Astrocyte (in vitro differentiated cells and primary cell): ENCODE measurements at places on chromosomes 2 and 18. TPM values are rescaled to one million over a fixed set of nuclear protein-coding genes. Genes with fewer than 3 reads are reported as not detected.
A peak's percentile ranks its signal among the peaks of the same experiment; 100 is the strongest.

Gene HOXD8
- total RNA-seq = not detected in 2 replicates

Gene SESTD1
- total RNA-seq = 19.4 and 21.9 TPM in 2 replicates

Gene EFHD1
- 15.7 and 18.8 TPM in 2 replicates for total RNA-seq

Gene NEB
- 0.82 and 0.94 TPM in 2 replicates for total RNA-seq

Gene CCDC85A
- 6.1 and 8.9 TPM in 2 replicates for total RNA-seq

Gene NT5C1B
- not detected in 2 replicates for total RNA-seq

Gene RAB17
- total RNA-seq = 0.34 and 1.4 TPM in 2 replicates

DNA sequence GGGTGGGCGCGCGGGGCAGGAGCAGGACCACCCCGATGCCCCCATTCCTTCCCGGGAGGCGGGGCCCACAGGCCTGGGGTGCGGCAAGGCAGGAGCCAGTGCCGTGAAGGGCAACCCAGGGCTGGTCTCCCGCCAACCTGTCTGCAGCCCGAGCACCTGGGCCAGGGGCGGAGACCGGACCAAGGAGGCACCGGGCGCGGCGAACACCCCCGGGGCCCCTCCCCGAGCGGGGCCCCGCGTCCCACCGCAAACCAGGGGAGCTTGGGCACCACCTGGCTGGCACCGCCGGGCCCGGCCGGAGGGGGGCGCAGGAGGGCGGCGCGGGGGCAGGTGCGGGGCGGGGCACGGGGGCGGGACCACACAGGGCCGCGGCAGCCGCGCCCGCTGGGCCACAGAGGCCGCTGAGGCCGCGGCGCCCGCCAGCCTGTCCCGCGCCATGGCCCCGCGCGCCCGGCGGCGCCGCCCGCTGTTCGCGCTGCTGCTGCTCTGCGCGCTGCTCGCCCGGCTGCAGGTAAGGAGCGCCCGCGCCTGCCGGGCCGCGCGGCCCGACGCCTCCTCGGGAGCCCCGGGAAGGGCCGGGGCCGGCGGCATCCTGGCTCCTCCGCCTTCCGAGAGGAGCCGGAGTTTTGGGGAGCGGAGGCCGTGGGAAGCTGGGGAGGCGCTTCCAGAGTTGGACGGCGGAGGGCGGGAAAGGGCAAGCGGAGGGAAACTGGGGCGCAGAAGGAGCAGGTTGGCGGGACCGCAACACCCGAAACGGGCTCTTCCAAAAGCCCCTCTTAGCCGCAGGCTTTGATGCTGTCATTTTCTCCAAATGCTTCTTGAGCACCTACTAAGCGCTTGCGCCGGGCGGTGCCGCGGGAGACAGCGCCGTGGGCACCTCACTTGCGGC lies at the start of gene TNFRSF11A:
TSS of gene TNFRSF11A (plus strand) at position 394 of the 889 bp plus-strand sequence. CDS start at position 437, 43 bp downstream.
- H3K4me3 ChIP-seq = peak within 1 kb of the TSS; percentile 30
- H3K4me1 ChIP-seq = peaks cover 23% of the 10 kb centered on the region
- peaks cover 54% of the 10 kb centered on the region for H3K27me3 ChIP-seq
- no peak for DNase-seq
- H3K27ac ChIP-seq = no peak within 1 kb of the TSS

- no peak for DNase-seq
- no peak overlapping the region for H3K4me3 ChIP-seq
- H3K27ac ChIP-seq = no peak overlapping the region
- no peaks in the 10 kb centered on the region for H3K36me3 ChIP-seq
- H3K27me3 ChIP-seq = peaks cover 2% of the 10 kb centered on the region
- peaks cover 10% of the 10 kb centered on the region for H3K4me1 ChIP-seq
Observed at GRCh38 chr2:3648652-3649177, 9.3 kb upstream of the ALLC start.

GRCh38 chr2:73269686-73270465 lies 14.4 kb downstream of the FBXO41 start:
- H3K4me1 ChIP-seq = peaks cover 5% of the 10 kb centered on the region
- no peaks in the 10 kb centered on the region for H3K36me3 ChIP-seq
- no peak overlapping the region for H3K27ac ChIP-seq
- H3K27me3 ChIP-seq = peaks cover 34% of the 10 kb centered on the region

- no peak for DNase-seq
- no peak overlapping the region for H3K4me3 ChIP-seq
- peaks cover 21% of the 10 kb centered on the region for H3K4me1 ChIP-seq
- H3K27me3 ChIP-seq = no peaks in the 10 kb centered on the region
Observed at GRCh38 chr2:240431271-240431660, 4.2 kb upstream of the GPC1 start.

DNA sequence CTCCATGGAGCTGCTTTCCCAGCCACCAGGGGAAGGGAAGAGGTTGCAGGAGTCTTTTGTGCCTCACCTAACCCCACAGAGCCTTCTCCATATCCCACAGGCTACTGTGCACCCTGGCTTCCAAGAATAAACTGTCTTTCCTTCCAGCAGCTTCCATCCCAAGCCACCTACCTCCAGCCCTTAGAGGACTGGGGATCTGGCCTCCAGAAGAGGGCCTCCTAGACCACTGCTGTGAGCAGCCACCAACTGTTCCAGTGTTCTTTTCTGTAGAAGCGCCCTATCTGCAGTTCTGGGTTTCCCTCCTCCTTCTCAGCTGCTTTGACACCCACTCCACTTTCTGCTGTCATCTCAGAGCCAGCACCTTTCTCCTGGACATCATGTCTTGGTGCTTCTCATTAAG lies 30.7 kb upstream of the REG3G start:
- DNase-seq = no peak
- H3K4me3 ChIP-seq = no peak overlapping the region
- H3K27ac ChIP-seq = no peak overlapping the region
- H3K4me1 ChIP-seq = no peaks in the 10 kb centered on the region
- H3K36me3 ChIP-seq = no peaks in the 10 kb centered on the region

DNA sequence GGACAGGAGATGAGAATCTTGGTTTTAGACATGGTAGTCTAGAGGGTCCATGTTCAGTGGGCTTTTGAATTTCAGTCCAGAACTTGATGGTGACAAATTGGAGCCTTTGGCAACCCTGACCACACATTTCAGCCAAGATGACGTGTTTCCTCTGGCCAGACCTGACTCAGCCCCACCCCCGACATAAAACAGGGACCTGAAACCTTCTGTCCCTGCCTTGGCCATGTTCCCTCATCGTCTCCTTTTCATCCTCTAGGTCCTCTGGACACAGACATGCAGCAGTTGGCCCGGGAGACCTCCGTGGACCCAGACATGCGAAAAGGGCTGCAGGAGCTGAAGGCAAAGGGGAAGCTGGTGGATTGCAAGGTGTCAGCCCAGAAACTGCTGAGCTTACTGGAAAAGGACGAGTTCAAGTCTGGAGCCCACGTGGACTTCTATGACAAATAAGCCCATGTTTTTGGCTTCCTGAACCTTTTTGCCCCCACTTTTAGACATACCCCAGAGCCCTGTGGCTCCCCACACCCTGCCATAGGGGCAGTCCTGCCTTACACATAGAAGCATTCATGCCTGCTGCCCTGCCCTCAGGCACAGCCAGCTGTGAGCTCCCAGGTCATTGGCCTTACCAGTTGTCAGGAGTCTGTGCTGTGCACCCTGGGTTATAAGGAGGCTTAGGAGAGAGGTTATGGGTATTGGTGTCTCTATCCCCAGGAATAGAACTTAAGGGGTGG lies 4.0 kb downstream of the SPR start:
- peaks cover 9% of the 10 kb centered on the region for H3K4me1 ChIP-seq
- H3K27ac ChIP-seq = no peak overlapping the region
- DNase-seq = no peak
- H3K4me3 ChIP-seq = no peak overlapping the region
- peaks cover 10% of the 10 kb centered on the region for H3K27me3 ChIP-seq

DNA sequence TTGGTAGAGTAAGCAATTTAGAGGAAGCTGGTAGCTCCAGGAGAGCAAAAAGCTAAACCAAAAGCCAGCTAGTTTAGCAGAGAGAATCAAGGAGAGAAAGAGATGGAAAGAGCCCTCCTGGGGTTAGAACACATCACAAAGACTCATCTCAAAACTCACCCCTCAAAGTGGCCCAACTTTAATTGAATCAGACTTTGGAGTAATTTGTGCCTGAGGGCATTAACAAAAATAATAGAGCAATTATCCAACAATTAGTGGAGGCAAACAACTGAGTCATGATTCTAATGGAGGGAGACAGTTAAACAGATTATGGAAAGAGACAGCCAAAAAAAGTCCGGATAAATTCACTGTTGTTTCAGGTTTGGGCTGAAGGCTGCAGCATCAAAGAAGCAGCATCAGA lies 417.4 kb downstream of the KCNJ3 start:
- DNase-seq = no peak
- H3K4me1 ChIP-seq = no peaks in the 10 kb centered on the region
- H3K4me3 ChIP-seq = no peak overlapping the region
- H3K27ac ChIP-seq = no peak overlapping the region
- no peaks in the 10 kb centered on the region for H3K27me3 ChIP-seq

- no peaks in the 10 kb centered on the region for H3K4me1 ChIP-seq
- no peaks in the 10 kb centered on the region for H3K27me3 ChIP-seq
- no peak for DNase-seq
Observed at GRCh38 chr18:13246121-13246520, 27.6 kb downstream of the LDLRAD4 start.

- no peak overlapping the region for H3K27ac ChIP-seq
- no peaks in the 10 kb centered on the region for H3K4me1 ChIP-seq
- DNase-seq = no peak
- H3K36me3 ChIP-seq = no peaks in the 10 kb centered on the region
- peak overlapping the region; percentile 41 for H3K4me3 ChIP-seq
Observed at GRCh38 chr2:59250307-59250677, 1009.2 kb upstream of the FANCL start.
